ENCODE measurements at places on chromosomes 1 and 21.

- no peak for DNase-seq
Measured at GRCh38 chr1:214662223-214662785, 59.3 kb downstream of the CENPF start.

DNA sequence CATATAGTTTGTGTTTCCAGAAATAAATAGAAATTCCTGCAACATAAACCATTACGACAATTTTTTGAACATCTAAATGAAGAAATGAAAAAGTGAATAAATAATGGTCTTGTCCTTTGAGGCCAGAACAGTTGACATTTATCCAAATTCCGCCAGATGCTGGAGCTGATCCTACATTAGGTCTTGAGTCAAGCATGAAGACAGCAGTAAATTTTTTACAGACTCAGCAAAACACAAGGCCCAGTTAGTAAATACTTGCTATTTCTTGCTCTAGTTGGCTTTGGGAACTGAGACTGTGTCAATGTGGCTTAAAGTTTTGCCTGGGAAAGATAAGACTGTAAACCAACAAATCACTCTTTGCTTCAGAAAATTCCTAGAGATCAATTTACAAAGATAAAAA, 540.1 kb upstream of the RGS18 start:
- no peak for DNase-seq

DNA sequence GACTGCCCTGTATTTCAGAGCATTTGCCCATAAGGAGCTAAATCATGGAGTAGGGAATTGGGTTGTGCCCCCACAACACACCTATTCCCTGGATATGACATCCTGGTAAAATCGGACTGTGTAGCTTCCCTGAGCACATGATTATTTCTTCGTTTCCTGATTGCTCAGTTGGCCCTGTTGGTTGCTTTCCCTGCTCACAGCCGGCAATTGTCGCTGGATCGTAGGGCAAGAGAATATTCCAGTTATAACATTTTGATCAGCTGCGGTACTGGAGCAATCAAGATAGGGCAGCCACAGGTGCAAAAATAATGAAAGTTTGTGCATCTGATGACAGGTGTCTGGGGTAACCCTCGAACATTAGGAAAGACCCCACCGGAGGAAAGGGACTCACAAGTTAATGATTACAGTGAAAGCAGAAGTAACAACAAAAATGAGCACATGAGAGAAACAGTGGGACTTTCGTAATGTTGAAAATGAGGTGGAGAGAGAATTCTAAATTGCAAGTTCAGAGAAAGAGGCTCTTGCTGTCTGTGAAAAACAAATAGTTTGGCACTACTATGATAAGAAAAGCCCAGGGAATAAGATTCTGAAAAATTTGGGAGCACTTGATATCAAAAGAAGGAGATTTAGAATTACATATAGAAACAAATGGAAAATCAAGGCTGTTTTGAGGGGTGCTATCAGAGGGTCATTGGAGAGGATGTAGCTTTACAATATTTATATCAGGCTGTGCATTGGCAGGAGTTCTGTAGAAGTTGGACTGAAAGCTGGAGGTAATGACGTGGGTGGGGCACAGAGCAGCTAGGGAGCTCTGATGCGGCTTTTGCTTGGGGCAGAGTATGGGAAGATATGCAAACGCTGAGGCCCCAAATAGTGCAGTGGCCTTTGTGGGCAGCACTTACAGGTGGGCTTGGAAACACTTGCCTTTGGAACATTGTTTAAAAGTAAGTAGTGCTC, at the start of gene MAB21L3:
Gene MAB21L3 (plus strand): TSS at position 833 of the 957 bp plus-strand sequence. CDS start 1,217 bp downstream, outside the sequence.
- no peak for DNase-seq

DNA sequence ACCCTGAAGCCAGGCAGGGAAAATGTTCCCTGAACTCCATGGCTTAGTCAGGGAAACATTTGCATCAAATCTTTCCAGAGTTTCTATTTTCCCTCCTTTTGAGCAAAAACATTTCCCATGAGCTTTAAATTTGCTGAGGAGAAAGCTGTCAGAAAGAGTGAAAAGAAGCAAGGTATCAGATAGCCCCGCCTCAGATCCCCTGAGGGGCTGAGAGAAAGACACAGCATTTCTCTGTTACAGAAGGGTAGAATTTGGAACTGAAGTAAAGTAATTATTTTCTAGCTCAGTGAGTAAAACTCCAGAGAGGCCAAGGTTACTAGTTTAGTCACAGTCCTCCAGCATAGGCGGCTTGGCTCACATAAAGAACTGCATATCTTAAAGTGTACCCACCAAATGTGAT, 10.6 kb downstream of the FMO1 start:
- DNase-seq: no peak

DNA sequence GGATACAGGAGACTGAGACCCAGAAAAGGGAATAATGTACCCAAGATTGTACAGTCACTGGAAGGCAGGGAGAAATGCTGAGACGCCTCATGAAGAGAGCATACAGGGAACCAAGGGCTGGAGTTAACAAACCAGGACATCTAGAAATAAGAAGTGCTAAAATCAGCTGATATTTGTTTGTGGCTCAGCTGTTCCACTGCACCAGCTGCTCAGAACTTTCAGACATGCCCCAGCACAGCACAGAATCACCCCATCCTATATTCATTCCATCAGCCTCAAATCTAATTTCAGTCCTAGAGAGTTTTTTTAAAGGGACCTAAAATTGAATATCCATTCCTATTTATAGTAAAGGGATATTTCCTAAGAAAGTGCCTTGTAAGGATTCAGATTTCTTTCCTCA, 60.2 kb downstream of the DAB1 start:
- no peak for DNase-seq

DNA sequence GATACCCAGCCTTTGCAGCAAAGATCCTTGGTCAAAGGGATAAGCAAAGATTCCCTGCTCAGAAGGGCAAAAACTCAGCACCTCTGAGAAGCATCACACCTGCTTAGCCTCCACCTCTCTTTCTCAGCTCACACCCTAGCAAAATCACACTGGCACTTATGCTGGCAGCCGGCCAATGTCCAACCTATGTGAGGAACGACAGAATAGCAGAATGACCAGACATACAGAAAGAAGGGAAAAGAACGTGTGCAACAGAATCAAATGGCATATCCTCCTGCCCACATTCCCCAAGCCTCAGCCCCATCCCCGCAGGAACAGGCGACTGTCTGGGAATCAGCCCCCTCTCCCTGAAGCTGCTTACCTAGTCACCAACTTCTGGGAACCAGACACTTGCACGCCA, 664 bp upstream of the ADORA3 start:
- no peak for DNase-seq

DNA sequence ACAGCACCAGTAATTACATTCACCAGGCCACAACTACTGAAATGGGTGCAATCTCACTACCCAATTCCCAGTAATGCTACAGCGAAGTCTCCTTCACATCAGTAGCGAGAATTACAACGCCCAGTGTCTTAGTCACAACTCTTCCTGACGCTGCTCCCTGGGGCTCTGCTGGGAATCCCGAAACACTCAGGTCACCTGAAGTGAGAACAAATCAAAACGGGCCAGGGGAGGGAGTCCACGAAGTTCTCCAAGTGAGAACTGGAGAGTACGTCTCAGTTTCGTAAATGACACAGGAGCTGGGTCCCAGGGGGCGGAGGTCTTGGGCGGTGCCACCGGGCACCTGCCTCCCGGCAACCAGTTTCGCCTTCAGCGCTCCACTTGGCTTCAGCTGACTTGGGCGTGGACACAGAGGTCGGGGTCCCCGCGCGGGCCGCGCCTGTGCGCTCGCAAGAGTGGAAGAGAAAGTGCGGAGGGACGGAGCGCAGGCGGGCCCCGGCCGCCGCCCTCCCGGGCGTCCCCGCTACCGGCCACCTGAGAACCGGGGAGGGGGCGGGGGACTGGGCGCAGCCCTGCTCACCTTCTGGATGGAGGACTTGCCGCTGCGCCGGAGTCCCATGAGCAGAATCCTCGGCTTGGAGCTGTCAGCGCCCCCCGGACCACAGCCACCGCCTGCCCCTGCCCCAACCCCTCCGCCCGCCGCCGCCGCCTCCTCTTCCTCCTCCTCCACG, 575 bp downstream of the RRAGC start:
- DNase-seq: no peak

GRCh38 chr1:20358761-20359263, 68.1 kb downstream of the VWA5B1 start:
- DNase-seq: no peak

DNA sequence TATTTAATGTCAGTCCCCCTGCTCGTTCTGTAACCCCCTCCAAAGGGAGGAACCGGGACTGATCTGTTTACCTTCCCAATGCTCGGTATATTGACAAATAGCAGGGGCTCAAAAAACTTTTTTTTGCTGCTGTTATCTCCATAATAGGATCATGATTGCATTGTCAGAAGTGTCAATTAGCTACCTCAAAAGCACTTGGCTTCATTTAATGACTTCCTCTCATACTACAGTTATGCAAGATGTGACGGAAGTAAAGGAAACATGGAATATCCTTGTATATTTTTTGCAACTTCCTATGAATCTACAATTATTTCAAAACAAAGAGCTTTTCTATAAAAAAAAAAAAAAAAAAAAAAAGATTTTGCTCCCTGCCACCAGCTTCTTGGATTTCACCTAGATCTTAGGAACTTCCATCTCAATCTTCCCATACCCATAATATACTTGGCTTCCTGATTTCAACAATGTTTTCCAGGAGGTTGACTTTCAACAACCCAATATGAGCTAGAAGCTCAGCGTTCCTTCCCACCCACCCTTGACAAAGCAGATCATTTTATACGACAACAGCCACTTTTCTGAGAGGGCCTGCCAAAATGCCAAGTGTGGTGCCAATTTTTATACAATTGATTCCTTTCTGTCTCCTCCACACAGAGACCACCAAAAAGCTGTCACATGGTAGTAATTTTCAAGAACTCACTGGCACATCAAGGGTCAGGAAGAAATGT, 71.7 kb downstream of the SETD4 start:
- DNase-seq: no peak

DNA sequence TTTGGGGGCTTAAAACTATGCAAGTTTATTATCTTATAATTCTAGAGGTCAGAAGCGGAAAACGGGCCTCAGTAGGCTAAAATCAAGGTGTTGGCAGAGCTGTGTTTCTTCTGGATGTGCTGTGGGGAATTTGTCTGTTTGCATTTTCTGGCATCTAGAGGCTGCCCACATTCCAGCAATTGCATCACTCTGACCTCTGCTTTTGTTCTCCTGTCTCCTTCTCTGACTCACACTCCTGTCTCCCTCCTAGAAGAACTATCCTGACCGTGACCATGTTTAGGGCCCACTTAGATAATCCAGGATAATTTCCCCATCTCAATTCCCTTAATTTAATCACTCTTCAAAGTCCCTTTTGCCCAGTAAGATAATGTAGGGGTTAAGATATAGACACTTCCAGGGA, 127.4 kb upstream of the DEPDC1 start:
- DNase-seq: no peak

DNA sequence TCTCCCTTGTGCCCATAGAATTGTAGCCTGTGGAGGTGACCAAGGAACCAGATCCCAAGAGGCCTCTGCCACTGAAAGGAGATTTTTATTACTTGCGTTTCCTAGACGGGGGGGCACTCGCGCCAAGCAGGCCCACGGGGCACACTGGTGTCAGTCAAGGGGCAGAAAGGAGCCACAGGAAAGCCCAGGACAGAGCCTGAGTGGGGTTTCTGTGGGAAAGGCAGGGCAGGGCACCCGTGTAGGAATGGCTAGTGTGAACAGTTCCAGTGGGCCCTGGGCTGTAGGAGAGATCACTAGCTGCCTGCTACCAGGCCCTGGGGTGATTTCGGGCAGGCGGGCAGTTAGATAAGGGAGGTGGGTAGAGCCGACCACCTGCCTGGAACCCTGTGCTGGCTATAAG, 70.8 kb downstream of the ADARB1 start:
- DNase-seq: no peak

GRCh38 chr1:227272428-227272827, 45.9 kb downstream of the CDC42BPA start:
- no peak for DNase-seq

DNA sequence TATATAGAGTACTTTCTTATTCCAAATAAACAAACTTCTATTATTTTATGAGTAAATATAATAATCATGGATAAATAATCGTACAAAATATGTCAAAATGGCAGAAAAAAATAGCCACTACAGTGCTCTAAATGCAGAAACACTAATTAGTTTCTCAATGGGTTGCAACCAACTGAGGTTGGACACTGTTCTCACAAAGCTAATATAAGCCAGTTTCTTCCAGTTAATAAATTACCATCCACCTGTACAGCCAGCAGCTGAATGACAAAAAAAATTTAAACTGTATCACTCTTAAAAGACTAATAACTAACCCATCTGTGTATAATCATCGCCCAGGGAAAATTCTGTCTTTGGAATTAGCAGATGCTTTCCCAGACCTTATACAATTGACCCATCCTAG, 36.9 kb downstream of the GDAP2 start:
- DNase-seq: no peak

DNA sequence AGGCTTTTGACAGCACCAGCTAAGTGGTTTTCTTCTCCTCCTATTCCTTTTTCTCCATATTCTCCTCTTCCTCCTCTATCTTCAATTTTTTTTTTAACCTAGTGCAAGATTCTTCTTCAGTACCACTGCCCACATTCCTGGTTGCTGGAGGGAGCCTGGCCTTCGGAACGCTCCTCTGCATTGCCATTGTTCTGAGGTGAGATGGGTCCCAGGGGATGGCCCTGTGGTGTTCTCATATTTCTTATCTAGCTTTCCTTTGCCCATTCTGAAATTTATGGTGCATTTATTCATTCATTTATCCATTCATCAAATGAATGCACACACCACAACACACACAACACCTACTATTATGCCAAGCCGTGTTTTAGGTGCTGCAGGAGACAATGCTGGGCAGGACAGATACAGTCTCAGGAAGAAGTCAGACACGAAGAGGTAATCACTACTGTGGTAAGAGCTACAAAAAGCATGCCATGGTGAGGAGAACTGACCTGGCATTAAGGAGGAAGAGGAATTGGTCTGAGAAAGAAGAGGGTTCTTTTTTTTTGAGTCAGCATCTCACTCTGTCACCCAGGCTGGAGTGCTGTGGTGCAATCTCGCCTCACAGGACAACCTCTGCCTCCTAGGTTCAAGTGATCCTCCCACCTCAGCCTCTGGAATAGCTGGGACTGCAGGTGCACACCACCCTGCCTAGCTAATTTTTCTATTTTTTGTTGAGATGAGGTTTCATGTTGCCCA, 47.5 kb upstream of the TDRD10 start:
- no peak for DNase-seq

DNA sequence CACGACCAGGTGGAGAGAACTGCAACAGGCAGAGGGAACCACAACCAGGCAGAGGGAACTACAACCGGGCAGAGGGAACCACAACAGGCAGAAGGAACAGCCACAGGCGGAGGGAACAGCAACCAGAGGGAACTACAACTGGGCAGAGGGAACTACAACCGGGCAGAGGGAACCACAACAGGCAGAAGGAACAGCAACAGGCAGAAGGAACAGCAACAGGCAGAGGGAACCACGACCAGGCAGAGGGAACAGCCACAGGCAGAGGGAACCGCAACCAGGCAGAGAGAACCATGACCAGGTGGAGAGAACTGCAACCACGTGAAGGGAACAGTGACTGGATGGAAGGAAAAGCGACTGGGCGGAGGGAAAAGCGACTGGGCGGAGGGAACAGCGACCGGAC, 47.6 kb upstream of the GPR153 start:
- no peak for DNase-seq

- DNase-seq: no peak
Measured at GRCh38 chr1:42936309-42937078, 22.2 kb downstream of the SLC2A1 start.

GRCh38 chr1:168603501-168604110, 27.2 kb downstream of the XCL1 start:
- DNase-seq: peak; percentile 32

All from activated CD8-positive, alpha-beta memory T cell treated with anti-CD3 and anti-CD28 coated beads for 48 hours (primary cell).